Keratinocyte (primary cell): ENCODE measurements at places on chromosomes 6 and 20.

- H3K36me3 ChIP-seq, result no peaks in the 10 kb centered on the region
- no peak overlapping the region for H3K27ac ChIP-seq
- peaks cover 26% of the 10 kb centered on the region for H3K27me3 ChIP-seq
- DNase-seq, result no peak
- no peaks in the 10 kb centered on the region for H3K4me1 ChIP-seq
- no peak overlapping the region for H3K4me3 ChIP-seq
Measured at GRCh38 chr20:61731363-61732181, 334.1 kb downstream of the TAF4 start.

DNA sequence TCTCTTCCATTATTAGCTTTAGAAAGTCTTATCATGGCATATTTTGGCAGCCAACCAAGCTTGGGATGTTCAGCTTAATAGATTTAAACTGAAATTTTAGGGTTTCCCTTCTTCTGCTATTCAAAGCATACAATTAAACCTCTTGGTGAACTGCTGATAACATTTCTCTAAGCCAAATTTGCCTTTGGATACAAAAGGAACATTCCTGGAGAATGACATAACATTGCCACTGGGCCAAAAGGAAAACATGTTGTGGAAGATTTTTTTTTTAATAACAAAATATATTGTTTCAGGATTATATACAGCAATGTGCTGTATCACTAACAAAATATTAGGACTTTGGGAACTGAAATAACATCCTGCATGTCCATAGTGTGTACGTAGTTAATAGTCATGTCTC lies 215.1 kb upstream of the TBX18 start:
- no peak for DNase-seq
- H3K27me3 ChIP-seq, result no peaks in the 10 kb centered on the region
- H3K36me3 ChIP-seq, result no peaks in the 10 kb centered on the region
- H3K4me1 ChIP-seq, result no peaks in the 10 kb centered on the region
- H3K27ac ChIP-seq, result no peak overlapping the region

DNA sequence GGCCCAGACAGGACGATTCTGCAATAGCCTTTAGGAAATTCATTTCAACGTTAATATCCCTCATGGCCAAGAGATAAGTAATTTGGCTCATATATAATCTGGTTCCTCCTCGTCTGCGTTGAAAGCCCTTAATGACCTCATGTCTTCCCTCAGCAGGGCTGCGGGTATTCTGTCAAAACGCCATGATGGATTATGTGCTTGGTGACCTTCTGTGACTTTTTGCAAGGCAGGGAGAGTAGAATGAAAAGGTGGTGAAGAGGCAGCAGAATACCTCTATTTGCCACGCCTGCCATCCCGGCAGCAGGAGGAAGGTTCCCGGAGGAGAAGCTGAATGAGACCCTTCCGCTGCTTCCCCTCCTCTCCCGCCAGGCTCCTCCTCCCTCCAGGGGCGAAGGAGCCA lies 41.1 kb upstream of the SPACA1 start:
- no peaks in the 10 kb centered on the region for H3K36me3 ChIP-seq
- no peaks in the 10 kb centered on the region for H3K4me1 ChIP-seq
- no peak overlapping the region for H3K4me3 ChIP-seq
- DNase-seq, result no peak
- H3K27me3 ChIP-seq, result no peaks in the 10 kb centered on the region

- H3K27ac ChIP-seq, result no peak overlapping the region
- no peaks in the 10 kb centered on the region for H3K4me1 ChIP-seq
- no peak for DNase-seq
Measured at GRCh38 chr6:97665446-97665845, 382.4 kb upstream of the MMS22L start.

DNA sequence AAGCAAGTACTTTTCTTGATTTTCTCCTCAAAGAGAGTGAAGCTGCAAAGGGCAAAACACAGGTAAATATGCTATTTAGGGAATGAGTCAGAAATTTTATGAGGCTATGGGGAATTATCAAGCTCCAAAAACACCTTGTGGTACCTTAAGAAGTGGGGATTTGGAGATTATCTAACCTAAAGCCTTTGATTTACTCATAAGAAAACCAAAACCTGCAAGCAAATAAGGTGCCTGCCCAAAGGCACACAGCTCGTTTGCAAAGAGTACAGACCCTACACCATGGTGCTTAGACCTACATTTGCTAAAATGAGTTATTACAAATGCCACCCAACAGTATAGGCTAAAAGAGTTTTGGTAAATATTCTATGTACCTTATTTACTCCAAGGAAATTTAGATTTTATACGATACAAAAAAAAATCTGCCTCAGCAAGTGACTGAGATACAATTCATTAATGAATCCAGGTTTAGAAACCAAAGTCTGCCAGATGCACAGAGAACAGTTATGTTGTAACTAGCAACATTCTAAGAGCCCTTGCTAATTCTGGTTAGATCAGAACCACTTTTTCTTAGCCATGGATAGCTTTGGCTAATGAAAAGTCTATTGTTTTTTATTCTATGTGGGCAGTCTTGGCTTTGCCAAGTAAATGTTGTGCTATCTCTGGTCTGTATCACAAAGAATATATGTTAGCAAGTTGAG lies 101.5 kb downstream of the KHDC1L start:
- no peak overlapping the region for H3K27ac ChIP-seq
- H3K4me1 ChIP-seq, result peaks cover 4% of the 10 kb centered on the region
- H3K27me3 ChIP-seq, result no peaks in the 10 kb centered on the region
- H3K36me3 ChIP-seq, result no peaks in the 10 kb centered on the region
- H3K4me3 ChIP-seq, result no peak overlapping the region

DNA sequence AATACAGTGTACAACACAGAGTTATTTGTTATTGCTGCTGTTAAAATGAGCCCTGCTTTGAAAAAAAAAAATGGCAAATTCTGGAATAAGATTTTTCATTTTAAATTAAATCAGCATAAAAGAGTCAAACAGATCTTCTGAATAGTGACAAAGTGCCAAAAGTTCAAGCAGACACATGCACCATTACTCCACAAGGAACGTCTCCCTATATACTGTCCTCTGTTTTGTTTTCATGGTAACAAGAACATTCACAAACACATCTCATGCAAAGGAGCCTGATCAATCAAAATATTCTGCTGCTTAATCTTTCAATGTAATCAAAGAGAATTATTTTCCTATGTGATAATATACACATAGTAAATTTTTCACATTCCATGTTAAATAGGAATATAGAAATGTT lies 2.7 kb downstream of the HIVEP2 start:
- H3K4me3 ChIP-seq, result no peak overlapping the region
- H3K36me3 ChIP-seq, result no peaks in the 10 kb centered on the region
- H3K4me1 ChIP-seq, result peaks cover 30% of the 10 kb centered on the region
- H3K27me3 ChIP-seq, result no peaks in the 10 kb centered on the region

DNA sequence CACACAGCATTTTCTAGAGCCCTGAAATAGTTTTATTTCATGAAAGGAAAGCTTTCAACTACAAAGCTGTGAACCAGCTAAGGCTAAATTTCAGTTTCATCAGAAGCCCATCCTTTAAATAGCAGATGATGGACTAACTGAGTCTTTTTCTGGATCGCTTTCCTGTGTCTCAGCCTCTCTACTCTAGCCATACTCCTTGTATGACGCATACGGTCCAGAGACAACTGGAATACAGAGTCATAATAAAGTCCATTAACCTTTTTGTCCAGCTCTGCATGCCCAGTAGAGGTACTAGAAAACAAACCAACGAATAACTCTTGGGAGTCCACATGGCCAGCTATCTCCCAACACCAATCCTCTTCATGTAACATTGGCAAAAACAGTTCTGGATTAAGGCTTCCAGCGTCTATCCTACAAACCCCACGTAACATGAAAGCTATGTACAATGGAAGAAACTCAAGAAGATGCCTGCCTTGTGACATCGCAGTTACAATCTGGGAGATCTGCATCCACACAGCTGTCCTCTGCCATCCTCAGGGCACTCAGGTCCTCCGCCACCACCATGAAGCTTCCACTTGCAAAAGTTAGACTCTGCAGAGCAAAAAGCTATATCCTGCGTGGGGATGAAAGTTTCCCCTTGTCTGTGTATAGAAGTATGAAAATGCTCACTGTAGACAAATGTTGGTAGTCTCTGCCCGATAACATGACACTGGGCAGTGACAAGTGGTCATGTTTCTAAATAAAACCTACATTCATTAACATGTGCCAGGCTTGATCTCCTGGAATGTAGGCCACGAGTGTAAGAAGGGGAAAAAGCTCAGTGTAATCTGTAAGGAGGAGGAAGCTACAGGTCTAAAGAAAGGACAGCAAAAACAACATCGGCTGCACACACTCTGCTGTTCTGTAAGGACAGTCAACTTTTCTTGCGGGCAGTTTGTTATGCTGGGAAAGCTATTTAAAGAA lies 360.4 kb downstream of the ESR1 start:
- no peaks in the 10 kb centered on the region for H3K4me1 ChIP-seq
- DNase-seq, result no peak
- H3K27ac ChIP-seq, result no peak overlapping the region
- H3K36me3 ChIP-seq, result no peaks in the 10 kb centered on the region
- no peaks in the 10 kb centered on the region for H3K27me3 ChIP-seq
- H3K4me3 ChIP-seq, result no peak overlapping the region

GRCh38 chr6:40349901-40350746 lies 237.0 kb downstream of the LRFN2 start:
- no peak overlapping the region for H3K4me3 ChIP-seq
- no peak overlapping the region for H3K27ac ChIP-seq
- H3K4me1 ChIP-seq, result no peaks in the 10 kb centered on the region
- no peak for DNase-seq
- peaks cover 5% of the 10 kb centered on the region for H3K27me3 ChIP-seq
- H3K36me3 ChIP-seq, result no peaks in the 10 kb centered on the region
